ENCODE measurements at places on chromosomes 4 and X.

- peak; percentile 84 for DNase-seq
These were observed 152.5 kb downstream of the NR3C2 start for GRCh38 chr4:148289740-148290139.

DNA sequence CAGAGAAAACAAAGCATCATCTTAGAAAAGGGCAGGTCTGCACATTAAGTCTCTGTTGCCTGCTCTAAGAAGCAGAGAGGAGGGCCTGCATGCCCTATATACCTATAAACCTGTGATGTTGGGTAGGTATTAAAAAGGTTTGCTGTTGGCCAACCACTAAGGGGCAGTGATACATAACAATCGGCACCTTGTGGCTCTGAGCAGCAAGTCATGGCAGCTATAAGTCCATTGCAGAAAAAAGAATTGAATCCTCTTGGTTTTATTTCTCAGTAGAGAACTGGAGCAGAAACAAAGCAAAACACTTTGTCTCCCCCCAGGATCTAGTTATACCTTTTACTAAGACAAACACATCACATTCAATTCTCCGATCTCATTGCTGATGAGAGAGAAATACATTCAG lies 1364.4 kb downstream of the STIM2 start:
- DNase-seq = peak; percentile 70

DNA sequence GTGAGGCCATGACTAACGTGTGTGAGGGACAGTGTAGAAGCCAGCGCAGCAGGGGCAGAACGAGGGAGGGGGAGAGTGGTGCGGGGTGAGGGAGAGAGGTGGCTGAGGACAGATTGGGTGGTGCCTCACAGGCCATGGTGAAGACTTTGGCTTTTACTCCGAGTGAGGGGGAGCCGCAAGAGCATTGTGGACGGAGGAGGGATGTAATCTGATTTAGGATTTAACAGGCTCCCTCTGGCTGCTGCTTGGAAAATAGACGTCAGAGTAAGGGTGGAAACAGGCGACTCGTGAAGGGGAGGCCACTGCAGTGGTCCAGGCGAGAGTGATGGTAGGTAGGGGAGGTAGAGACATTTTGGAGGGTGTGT lies 13.0 kb downstream of the PPP1R3F start:
- DNase-seq = peak; percentile 92

DNA sequence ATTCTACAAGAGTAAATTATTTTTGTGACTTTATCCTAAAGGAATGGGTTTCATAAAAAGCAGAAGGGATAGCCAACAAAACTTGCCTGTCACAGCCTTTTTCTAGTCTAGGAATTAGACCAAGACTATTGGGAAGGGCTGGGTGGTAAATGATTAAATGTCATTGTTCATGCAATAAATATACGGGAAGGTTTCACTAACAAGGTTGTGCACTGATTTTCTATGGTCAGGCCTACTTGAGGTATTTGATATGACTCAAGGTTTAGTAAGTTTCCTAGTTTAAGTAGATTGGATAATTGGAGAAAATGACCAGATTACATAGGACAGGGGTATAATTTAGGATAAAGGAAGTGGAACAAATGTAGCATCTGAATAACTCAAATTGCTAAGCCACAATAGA lies 249.1 kb upstream of the BMP3 start:
- DNase-seq = no peak

- DNase-seq = no peak
These were observed 112.9 kb downstream of the PTPN13 start for GRCh38 chr4:86706923-86707597.

DNA sequence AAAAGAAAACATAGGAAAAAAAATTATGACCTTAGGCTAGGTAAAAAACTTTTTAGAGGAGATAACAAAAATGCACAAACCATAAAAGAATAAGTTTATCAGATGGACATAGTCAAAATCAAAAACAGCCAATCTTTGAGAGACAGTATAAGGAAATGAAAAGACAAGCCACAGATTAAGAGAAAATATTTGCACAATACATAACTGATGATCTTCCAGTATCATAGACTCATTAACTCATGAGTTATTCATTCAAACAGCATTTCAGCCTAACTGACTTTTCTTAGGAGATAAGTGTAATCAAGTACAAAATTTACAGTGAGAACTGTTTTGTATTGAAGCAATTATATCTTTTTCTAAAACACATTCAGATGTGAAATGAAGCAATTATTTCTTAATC lies 183.8 kb downstream of the FBXO8 start:
- no peak for DNase-seq

DNA sequence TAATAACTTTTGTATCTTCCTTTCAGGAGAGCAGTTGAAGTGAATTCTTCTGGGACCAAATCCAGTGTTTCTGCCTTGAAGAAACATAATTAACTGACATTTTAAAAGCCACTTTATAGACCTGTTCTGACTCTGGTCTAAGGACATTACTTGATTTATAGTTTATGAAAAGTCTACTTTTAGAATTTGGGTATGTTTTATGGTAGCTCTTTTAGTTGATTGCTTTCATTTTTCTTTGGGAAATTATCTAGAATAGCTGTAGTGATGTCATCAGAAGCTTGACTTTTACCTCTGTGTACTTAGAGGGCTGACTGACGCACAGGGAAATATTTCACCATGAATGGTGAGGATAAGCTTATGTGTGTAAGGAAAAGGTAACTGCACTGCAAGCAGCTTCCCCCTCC lies 131.8 kb upstream of the LIMCH1 start:
- no peak for DNase-seq

DNA sequence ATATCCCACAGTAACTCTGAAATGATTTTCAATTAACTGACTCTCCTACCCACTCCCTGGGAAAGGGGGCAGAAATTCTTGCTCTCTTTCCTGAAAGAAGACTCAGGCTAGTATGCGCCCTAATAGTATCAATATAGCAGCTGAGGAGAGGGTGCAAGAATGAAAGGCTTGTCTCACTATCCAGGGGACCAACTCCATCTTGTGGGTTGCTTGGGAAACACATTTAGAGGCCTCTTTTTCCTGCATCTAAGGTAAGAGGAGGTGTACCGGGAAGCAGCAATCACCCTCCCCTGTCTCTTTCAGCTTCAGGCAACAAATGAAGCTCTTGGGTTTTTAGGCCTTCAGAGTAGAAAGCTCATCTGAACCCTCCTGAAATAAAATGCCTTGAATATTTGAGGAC lies 11.3 kb downstream of the TMEM255A start:
- DNase-seq = peak; percentile 25

GRCh38 chr4:159224408-159224807 lies 121.5 kb downstream of the RAPGEF2 start:
- no peak for DNase-seq

- no peak for DNase-seq
These were observed 1132.4 kb downstream of the RAPGEF2 start for GRCh38 chr4:160235285-160235684.
